Head of caudate nucleus (tissue), 42 donors: ENCODE measurements at places on chromosomes 4 and X.
A peak's percentile ranks its signal among the peaks of the same experiment; 100 is the strongest.

DNA sequence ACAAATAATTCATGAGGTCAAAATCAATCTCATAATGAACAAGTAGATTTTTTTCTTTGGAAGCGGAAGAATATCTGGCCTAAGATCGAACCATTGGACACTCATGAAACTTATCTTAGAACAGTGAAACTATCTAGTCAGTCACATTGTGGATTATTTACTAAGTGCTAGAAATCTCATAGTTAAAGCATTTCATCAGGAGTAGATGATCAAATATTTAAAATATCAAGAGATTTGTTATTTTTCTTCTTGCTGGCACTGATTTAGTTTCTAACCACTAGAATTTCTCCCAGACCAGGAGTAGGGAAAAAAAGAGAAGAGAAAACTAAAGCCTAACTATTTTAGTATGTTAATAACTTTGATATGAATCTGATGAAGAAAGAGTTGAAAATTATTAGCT lies 105.5 kb downstream of the SHROOM3 start:
- no peak for DNase-seq

DNA sequence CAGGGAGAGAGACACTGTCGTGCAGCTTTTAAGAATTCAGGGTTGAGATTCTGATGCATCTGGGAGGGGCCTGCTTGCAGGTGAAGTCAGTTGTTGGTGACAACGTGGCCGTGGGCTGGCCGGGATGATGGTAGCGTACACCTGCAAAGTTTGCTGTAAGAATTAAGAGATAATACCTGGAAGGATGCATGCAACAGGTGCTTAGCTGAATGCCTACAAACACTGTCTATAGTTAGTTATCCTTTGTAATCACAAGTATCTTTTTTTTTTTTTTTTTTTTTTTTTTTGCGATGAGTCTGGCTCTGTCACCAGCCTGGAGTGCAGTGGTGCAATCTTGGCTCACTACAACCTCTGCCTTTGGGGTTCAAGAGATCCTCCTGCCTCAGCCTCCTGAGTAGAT lies 259.6 kb downstream of the ASMT start:
- no peak for DNase-seq

DNA sequence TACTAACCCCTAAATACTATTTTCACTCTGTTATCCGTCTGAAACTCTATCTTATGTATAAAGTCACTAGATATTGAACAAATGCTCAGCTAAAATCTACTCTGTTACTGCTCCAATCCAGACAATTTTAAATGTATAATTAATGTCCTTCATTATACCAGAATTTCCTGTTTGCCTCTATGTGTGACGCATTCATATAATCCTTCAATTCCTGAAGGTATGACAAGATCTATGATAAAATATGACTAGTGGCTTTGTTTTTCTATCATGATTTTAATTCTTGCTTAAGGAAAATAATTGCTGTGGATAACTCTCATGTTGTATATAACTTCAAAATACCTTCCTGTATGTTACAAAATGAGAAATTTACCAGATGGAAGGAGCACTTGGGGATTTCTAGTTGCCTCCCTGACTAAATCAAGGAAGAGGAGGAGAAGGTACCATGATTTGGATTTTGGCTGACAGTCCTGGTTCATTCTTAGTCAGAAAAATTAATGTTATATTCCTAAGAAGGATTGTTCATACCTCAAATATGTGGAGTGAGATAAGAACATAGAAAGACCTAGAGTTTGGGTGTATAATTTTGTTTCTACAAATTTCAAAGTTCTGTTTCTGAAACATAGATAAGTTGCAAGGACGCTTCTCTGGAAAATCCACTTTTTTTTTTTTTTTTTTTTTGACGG lies 4.9 kb downstream of the CXCL6 start:
- DNase-seq, result no peak

- DNase-seq, result no peak
Observed at GRCh38 chr4:7903791-7904516, 35.7 kb downstream of the AFAP1 start.

DNA sequence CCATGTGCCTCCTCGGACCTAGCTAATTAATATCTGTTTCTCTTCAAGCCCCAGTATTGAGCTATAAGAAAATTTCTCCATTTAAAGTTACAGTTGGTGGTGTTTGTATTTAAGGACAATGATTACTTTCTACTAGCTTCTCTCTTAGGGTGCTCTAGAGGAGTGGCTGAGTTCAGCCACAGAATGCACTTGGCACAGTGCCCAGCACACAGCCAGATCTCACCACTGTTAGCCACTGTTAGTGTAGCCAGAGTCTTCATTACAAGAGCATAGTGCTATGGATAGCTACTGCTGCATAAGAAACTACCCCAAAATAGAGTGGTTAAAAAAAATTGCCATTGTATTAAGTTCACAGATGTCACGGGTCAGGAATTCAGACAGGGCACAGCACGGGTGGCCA lies 421.3 kb downstream of the BCOR start:
- DNase-seq, result no peak

- DNase-seq, result no peak
Observed at GRCh38 chr4:40170588-40170987, 26.2 kb upstream of the RHOH start.

DNA sequence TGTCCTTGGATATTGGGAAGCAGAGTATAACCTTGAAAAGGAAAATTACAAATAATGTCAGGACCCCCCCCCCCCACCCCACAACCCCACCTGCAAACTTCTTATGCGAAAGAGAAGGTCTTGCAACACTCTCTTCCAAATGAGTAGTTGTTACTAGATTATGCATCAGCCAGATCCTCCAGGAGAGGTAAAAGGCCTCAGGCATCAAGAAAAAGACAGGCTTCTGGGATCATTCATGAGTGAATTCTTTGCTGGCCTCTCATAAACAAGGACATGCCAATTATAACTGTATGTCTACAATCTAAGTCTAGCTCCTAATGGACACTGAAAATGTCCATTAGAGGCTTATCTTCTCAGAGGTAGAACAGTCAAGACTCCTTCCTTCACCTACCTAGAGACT lies 1443.3 kb downstream of the RAPGEF2 start:
- no peak for DNase-seq

GRCh38 chr4:184103527-184104264 lies 114.0 kb downstream of the ENPP6 start:
- DNase-seq, result no peak

- no peak for DNase-seq
Observed at GRCh38 chrX:131397891-131398290, 108.8 kb upstream of the IGSF1 start.

- no peak for DNase-seq
Observed at GRCh38 chr4:74628852-74629620, 165.3 kb downstream of the BTC start.

DNA sequence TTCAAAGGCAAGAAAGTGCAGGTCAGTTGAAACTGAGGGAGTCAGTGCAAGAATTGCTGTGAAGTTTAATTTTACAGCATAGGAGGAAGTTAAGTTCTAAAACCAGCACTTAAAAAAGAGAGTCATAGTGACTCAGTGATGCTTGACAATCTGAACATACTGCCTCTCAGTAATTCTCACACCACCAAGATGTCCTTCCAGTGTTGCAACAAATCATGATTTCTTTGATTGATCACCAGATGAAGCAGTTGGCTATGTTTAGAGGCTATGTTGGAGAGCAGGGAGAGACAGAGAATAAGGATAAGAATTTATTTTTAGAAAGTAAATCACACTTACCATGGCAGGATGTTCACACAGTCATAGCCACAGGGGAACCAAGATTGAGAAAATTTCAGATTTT lies 13.2 kb downstream of the TRIM2 start:
- no peak for DNase-seq

DNA sequence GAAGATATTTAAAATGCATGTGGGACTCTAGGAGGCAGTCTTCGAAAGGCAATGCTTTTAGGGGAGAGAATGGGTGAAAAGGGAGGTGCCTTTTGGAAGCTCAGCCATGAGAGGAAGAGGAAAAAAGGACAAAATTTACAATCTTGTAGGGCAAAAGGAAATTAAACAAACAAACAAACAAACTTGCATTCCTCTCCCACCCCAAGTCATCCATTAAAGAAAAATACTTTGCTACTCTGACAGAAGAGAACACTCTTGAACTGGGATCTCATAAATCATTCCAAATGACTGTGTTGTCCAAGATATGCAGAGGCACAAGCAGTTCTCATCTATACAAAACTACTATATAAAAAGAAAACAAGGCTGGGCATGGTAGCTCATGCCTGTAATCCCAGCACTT lies 46.7 kb downstream of the HELQ start:
- DNase-seq, result no peak

- DNase-seq, result no peak
Observed at GRCh38 chr4:174373821-174374220, 90.1 kb downstream of the CEP44 start.

- DNase-seq, result no peak
Observed at GRCh38 chrX:100695302-100695701, 36.6 kb downstream of the SYTL4 start.

DNA sequence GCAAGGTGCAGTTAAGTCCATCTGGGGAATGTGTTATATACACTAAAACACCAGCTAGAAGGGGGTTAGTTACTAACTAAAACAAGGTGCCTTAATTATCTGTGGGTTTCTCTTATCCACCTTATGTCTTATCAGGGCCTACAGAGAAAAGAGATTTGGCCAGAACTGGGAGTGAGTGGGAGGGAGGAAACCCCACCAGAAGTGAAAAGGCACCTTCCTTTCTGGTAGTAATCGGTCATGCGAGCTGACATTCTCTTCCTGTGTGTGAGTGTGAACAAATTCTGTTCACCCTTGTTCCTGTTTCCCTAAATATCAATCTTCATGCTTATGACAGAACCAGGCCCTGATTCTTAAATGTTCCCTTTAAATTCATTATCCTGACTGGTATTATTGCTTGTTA lies 43.5 kb downstream of the SRPX2 start:
- DNase-seq, result no peak

- DNase-seq, result no peak
Observed at GRCh38 chr4:188661502-188661901, 522.3 kb downstream of the TRIML1 start.

- DNase-seq, result no peak
Observed at GRCh38 chrX:25976683-25977310, 161.3 kb upstream of the MAGEB18 start.

DNA sequence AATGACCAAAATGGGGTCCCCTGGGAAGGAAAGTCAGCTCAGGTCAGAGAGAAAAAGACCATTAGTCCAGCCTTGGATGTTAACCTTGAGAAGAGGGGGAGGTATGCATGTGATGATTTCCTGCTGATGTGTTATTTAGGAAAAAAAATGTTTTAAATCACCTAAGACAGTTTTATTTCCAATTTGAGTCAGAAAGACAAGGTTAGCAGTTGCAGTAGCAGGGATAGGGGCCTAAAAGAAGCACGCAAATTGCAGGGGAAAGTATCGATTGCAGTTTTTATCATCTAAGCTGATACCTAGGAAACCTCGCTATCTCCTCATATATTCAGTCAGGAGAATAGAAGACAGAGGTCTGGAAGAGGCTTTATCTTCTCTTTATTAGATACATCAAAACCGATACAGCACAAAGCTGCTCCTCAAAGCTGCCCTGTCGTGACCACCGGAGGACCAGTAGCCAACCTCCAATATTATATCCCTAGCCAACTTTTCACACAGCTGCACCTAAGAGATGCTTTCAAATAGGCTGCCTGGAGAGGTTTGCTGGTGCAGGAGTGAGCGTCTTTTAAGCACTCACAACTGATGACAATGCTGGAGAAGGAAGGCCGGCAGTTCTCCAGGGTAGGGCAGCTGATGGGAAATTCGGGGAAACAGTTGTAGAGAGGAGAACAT lies 289.4 kb downstream of the INPP4B start:
- no peak for DNase-seq

GRCh38 chr4:173074501-173074946 lies 94.1 kb upstream of the GALNT7 start:
- no peak for DNase-seq

DNA sequence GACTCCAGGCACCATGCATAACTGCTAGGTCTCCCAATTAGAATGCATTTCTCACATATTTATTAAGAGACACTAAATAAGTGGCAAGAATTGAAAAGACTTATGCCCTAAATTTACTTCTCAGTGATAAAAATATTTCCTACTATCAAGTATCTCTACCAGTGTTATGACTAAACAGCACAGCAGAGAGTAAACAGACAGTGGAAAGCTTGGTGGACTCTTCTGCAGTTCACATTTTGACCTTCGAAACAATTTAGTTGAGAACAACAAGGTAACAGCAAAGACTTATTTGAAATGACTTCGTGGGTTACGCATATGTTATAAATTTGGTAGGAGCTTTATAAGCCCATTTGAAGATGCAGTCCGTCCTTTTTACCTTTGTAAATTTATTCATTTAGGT lies 16.3 kb upstream of the MAML3 start:
- DNase-seq, result no peak

DNA sequence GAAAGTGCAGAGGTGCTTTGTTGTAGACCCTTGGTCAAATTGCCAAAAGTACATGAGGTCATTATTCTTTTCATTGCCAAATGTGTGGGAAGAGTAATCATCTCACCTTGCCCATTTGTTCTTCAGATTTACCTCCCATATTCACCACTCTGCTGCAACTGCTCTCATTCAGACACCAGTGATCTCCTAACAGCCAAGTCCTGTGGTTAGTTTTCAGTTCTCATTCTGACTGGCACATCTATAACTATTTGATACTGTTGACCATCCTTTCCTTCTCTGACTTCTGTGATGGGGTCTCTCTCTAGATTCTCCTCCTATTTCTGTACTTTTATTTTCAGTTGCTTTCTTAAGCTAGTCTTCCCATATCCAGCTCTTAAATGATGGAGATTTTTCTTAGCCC lies 39.8 kb downstream of the GRIA3 start:
- no peak for DNase-seq

GRCh38 chrX:55129361-55129760 lies 40.5 kb downstream of the PAGE2 start:
- DNase-seq, result no peak

DNA sequence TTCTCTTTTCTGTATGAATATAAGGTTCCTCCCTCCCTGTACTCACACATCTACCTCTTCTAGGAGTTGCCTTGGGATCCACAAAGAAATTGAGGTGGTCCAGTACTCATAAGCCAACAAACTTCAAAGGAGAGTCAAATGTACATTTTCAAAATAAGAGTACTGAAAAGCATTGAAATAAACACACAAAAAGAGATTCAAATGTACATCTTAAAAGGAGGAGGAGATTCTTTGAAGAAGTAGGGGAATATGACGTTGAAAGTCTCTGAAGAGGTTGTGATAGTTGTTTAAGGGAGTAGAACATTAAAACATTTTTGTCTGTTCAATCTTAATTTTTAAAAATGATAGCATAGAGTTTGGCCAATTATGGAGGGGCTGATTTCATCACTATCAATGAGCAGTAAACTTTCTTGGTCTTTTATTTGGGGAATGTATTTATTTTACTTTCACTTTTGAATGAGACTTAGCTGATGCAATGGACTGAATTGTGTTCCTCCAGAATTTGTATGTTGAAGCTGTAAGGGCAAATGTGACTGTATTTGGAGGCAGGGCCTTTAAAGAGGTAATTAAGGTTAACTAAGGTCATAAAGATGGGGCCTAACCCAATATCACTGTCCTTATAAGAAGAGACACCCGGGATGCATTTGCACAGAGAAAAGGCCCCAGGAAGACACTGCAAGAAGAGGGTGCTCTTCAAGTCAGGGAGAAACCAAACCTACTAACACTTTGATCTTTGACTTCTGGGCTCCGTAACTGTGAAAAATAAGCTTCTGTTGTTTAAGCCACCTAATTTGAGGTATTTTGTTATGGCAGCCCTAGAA lies 226.3 kb upstream of the PGRMC2 start:
- DNase-seq, result no peak

- DNase-seq, result no peak
Observed at GRCh38 chr4:94412019-94412657, 39.6 kb upstream of the PDLIM5 start.

- DNase-seq, result no peak
Observed at GRCh38 chr4:80215449-80216052, 18.2 kb downstream of the PRDM8 start.

GRCh38 chr4:53919535-53919934 lies 144.9 kb downstream of the CHIC2 start:
- DNase-seq, result peak; percentile 78
